ENCODE measurements at places on chromosomes 13 and 19.

DNA sequence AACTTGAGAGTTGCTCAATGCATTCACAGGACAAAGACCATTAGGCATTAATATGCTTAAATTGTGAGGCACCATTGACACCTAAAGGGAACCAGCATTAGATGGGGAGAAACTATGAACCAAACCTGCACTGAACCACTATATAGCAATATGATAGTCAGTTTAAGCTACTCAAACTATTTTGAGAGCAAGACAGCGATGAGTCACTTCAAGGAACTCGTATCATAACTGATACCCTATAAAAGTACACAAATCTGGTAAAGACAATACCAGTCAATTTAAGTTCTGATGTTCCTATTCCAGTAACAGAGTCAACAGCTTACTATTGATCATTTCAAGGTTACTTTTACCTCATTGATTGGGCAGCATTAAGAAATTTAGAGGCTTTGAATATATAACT lies 151.3 kb upstream of the ATXN8OS start:
- no peak for DNase-seq

- DNase-seq: no peak
Measured at GRCh38 chr19:43620061-43621001, 902 bp upstream of the ZNF428 start.

GRCh38 chr19:2754659-2755447 lies 15.0 kb upstream of the SLC39A3 start:
- DNase-seq: no peak

DNA sequence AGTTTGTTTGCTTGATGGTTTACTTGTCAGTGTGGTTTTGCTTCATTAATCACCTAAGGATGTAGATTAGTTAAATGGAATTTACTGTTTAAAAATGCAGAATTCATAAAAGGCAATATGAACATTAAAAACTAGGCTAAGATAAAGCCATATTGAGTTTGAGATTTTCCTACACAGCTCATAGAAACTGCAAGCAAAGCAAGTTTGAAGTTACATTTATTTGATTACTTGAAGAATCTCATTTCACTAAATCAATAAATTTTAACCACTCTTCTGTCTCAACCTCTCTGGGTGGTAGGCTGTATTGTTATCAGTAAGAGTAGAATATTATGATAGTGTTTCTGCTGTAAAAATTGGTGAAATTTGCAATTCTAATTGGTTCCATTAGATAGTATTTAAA lies 1180.7 kb upstream of the SLC10A2 start:
- no peak for DNase-seq

DNA sequence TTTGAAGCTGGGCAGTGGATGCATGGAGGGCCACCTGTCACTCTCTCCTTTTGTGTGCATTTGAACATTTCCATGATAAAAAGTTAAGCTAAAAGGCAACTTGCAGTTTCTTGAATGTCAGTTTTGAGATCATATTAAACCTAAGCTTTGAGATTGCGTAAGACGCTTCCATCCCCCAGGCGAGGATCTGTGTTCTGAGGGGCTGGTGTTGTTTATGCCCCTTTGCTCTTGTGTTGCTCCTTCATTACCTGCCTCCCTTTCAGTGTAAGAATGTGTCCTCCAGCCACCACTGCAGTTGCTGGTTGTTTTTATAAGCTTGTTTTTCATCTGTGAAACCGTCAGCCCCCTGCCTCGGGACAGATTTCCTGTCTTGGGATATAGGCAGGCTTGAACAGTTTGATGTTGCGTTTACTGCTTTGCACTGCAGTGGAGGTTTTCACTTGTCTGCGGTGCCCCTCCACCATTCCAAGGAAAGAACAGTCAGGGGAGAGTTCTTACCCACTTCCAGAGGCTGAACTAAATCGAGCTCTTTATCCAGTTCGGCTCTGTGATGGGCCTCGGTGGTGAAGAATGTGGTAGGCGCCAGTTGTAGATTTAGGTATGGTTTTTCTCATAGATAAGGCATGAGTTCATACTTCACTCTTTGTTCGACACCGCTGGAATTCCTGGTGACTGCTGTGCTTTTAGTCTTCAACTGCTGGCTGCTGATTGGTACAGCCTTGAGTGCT lies 96.8 kb downstream of the ARHGEF7 start:
- no peak for DNase-seq

- no peak for DNase-seq
Measured at GRCh38 chr13:50162567-50162966, 147.3 kb downstream of the KCNRG start.

- no peak for DNase-seq
Measured at GRCh38 chr19:55635856-55636440, 4.9 kb upstream of the ZNF580 start.

DNA sequence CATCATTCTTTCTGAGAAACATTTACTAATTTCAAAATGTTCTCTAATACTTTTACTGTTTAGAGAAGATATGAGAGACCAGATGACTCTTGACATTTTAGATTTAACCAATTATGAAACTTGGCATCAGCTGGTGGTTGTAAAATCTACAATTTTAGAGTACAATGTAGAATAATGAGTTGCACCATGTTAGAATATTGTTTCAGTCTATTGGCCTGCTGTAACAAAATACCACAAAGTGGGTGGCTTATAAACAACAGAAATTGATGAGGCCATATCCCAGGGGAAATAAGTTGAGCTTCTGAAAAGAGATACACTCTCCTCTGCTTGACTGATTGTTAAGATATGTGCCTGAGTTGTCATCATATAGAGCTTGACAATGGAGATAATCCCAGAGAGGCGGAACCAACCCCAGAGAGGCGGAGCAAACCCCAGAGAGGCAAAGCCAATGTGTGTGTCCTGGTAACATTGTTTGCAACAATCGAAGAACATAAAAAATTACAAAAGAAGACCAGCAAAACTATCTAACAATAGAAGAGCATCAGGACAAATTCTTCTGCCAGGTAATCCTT lies 373.0 kb upstream of the SLITRK1 start:
- DNase-seq: no peak

GRCh38 chr13:38979891-38980749 lies 10.5 kb downstream of the STOML3 start:
- DNase-seq: no peak

DNA sequence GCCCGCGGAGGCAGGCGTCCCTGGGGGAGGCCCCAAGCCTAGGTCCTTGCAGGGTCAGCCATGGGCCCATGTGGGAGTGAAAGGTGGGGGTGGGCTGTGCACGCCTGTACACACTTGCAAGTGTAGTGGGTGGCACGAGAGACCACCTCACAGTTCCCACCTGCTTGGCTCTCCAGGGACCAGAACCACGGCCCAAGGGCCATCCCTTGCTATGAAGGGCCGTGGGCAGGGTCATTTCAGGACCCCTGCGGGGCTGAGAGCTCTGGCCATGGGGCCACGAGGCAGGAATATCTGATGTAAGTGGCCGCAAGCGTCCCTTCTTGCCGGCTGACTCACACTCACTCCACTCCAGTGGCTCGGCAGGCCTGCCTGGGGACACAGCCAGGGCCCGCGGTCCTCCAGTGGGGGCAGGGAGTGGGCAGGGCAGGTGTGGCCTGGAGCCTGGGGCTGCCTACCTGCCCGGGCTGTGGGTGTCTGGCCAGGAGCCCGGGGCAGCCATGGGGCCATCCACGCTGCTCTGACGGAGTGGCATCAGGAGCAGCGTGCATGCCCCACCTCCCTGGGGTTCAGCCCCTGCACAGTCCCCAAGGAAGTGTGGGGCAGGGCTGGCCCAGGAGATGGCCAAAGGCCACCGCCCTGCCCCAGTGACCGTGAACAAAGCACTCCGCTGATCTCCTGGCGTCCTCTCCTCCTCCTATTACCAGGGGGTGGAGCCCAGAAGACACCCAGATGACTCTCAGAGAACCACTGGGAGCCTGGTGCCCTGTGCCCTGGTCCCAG lies 8.6 kb upstream of the MKNK2 start:
- DNase-seq: peak; percentile 70

- no peak for DNase-seq
Measured at GRCh38 chr13:37127691-37128241, 22.3 kb upstream of the CSNK1A1L start.

Measured in GM04503 (cell line).